ENCODE measurements at places on chromosomes 16 and 17.

GRCh38 chr17:57724026-57724728 lies 20.9 kb downstream of the CCDC182 start:
- no peak for DNase-seq

- no peak for DNase-seq
These were observed 583 bp upstream of the CYLD start for GRCh38 chr16:50741225-50741780.

GRCh38 chr16:129075-129474 lies 9.4 kb downstream of the NPRL3 start:
- DNase-seq: no peak

DNA sequence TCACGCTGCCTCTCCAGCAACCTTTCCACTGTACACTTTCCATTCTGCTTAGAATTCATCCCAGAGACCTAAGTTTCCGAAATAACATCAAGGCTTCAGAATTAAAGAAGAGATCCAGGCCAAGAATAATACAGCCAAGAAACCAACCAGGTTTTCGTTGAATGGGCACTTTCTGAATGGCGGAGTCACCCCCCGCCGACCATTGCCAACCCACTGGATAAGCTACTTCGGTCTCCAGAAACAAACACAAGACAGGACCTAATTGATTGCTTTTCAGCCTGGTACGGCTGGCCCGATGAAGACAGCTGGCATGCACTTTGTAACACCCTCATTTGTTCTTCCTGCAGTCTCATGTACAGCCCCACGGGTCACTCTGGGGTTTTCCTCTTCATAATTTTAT lies 308.1 kb upstream of the ZFHX3 start:
- DNase-seq: no peak

- DNase-seq: peak; percentile 88
These were observed 5.2 kb upstream of the OR1F1 start for GRCh38 chr16:3182608-3183444.

DNA sequence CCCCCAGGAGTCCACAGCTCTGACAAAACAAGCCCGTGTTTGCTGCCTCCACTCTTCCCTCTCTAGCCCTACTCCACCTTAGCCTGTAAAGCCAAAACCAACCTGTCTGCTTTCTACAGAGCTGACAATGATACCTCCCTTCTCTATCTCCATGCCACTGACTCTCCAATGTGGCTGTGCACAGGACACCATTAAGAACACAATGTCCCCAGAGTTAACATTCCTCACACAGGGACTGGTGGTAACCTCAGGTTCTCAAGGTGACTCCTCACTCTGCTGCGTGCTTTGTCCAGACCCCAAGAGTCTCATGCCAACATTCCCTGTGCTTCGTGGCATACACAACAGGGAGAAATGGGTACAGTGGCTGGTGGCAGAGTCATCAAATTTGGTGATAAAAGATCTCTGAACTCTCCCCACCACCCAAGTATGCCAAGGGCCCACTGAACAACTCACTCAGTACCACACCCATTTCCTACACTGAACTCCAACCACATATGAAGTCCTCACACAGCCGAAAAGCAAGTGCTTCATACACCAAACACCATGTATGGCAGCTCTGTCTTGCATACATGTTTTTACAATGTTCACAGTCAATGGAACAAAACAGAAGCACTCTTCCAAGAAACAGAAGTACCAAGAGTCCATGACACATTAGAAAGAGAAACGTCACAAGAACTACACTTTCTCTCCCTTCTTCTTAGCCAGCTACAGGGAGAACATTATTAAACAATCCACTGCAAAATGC lies 21.1 kb downstream of the CSNK2A2 start:
- DNase-seq: no peak

GRCh38 chr16:56584276-56584675 lies 5.1 kb upstream of the MT3 start:
- no peak for DNase-seq

GRCh38 chr17:67554634-67555033 lies 163.1 kb upstream of the NOL11 start:
- DNase-seq: no peak

- no peak for DNase-seq
These were observed 65.8 kb upstream of the SMIM36 start for GRCh38 chr17:55576996-55577586.

DNA sequence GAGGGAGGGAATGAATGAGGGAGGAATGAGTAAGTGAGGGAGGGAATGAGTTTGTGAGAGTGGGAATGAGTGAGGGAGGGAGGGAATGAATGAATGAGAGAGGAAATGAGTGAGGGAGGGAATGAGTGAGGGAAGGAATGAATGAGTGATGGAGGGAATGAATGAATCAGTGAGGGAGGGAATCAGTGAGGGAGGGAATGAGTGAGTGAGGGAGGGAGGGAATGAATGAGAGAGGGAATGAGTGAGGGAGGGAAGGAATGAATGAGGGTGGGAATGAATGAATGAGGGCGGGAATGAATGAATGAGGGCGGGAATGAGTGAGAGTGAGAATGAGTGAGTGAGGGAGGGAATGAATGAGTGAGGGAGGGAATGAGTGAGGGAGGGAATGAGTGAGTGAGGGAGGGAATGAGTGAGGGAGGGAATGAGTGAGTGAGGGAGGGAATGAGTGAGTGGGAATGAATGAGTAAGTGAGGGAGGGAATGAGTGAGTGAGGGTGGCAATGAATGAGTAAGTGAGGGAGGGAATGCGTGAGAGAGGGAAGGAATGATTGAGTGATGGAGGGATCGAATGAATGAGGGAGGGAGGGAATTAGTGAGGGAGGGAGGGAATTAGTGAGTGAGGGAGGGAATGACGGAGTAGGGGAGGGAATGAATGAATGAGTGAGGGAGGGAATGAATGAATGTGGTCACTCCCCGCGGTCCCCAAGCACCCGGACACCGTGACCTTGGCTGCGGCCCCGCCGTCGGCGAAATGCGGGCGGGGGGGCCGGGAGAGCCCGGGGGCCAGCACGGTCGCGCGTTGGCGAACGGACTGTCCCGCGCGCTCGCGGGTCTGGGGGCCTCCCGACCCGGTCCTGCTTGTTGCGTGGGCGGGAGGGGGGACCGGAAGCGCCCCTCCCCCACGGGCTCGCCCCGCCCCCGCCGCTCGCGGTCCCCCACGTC lies 1.1 kb upstream of the UBE2I start:
- DNase-seq: no peak

DNA sequence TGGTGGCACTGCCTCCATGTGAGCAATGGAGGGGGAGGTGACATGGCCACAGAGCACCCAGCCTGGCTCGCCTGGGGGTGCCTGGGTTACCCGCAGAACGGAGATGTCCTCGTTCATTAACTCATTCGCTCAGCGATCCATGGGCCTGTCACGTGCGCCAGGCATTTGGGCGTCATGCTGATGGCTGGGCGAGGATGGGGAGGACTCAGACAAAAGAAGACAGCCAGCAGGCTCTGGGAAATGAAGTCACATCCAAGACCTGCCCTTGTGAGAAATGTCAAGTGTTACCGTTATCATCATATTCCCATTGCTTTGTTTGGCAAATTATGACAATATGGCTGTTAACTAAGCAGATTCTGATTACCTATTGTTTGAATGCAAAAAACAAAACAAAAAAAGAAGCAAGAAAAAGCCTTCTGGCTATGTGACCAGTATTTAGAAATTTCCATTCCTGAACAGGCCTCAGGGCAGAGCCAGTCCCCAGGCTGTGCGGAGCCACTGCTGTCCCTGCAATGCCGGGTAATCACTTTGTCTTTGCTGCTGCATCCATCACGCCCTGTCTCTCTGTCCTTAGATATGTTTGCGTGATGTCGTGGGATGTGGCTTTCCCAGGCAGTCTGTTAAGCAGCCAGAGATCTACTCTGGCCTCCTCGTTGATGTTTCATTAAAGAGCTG lies 57.9 kb downstream of the CMIP start:
- no peak for DNase-seq

DNA sequence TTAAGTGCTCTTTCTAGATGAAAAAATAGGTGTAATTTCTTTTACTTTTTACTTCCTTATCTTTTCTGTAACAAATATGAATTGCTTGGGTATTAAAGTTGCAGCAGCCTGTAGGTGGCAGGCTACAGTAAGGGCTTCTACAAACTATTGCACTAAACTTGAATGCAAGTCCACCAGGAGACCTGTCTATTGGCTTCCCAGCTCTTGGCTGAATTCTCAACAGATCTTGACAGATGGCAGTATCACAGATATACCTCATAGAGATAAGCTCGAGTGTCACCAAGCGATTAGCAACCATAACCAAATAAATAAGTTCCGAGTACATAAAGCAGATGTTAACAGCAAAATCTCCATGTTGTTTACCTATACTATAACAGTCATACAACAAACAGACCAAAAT lies 5.9 kb downstream of the BBS2 start:
- DNase-seq: no peak
